Esophagus muscularis mucosa (tissue), 4 donors: ENCODE measurements at places on chromosomes 13 and 19. TPM values are rescaled to one million over a fixed set of nuclear protein-coding genes. Genes with fewer than 3 reads are reported as not detected.

- DNase-seq = no peak
Observed at GRCh38 chr13:51396352-51396751, 56.5 kb downstream of the INTS6 start.

GRCh38 chr19:1182727-1183126, 8.7 kb upstream of the SBNO2 start:
- DNase-seq = no peak

GRCh38 chr13:38496917-38497316, 147.3 kb downstream of the UFM1 start:
- no peak for DNase-seq

- no peak for DNase-seq
Observed at GRCh38 chr19:49056101-49056901, 1.2 kb downstream of the CGB7 start.

DNA sequence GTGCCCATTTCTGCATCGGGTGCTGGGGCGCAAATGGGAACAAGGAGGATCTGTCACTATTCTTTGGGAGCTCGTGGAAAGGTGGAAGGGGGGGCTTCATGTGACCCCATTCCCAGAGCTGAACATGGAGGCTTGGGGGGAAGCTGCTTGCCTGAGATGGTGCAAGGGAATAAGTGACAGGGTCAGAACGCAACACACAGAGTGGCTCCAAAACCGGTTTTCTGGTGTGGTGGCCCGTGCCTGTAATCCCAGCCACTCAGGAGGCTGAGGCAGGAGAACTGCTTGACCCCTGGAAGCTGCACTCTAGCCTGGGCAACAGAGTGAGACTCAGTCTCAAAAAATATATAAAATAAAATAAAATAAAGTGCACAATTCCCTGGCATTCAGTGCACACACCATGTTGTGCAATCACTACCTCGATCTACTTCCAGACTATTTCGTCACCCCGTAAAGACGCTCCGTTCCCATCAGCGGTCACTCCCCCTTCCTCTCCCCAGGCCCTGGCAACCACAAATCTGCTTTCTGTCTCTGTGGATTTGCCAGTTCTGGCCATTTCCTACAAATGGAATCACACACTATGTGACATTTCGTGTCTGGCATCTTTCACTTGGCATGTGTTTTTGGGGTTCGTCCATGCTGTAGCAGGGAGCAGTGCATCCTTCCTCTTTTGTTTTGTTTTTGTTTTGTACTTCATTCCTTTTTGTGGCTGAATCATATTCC, 18.2 kb upstream of the COMP start:
- no peak for DNase-seq

- DNase-seq = no peak
Observed at GRCh38 chr19:12930002-12930645, 3.4 kb downstream of the FARSA start.

ITGBL1 gene
- total RNA-seq = 8.3 TPM

CEBPA gene
- total RNA-seq = 15.9 TPM
